ENCODE measurements at places on chromosomes 11 and 22.

DNA sequence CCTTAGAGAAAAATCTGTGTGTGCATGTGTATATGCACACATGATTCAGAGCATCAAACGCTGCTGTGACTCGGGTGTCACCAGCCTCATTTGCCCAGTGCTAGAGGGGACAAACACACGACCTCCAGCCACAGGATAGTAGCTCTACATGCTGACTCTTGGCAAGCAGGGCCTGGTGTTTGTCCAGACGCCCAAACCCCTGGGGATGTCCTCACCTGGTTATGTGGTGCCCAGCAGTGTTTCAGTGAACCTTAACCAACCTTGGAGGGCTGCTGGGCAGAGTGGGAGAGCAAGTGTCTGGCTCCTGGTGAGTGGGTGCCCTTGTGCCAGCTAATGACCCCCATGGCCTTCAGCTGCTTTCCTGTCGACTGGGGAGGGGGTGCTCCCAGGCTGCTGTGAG lies 26.7 kb downstream of the IGLL1 start:
- DNase-seq = no peak

DNA sequence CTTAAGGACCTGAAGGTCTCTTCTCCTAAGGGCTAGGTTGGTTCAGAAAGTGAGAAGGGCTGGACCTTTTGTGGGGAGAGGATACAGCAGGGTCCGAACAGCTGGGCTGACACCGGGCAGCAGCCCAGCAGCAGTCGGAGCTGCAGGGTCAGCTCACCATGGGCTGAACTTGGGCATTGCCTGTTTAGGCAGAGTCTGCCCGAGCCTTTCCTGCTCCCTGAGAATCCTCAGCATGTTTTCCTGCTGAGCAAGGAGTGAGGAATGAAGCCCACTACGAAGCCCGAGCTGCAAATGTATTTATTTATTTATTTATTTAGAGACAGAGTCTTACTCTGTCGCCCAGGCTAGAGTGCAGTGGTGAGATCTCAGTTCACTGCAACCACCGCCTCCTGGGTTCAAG lies 83.9 kb downstream of the PTPRJ start:
- no peak for DNase-seq

GRCh38 chr11:100673063-100673462 lies 14.0 kb upstream of the ARHGAP42 start:
- no peak for DNase-seq

- no peak for DNase-seq
Observed at GRCh38 chr11:109945626-109946321, 147.4 kb upstream of the ZC3H12C start.

DNA sequence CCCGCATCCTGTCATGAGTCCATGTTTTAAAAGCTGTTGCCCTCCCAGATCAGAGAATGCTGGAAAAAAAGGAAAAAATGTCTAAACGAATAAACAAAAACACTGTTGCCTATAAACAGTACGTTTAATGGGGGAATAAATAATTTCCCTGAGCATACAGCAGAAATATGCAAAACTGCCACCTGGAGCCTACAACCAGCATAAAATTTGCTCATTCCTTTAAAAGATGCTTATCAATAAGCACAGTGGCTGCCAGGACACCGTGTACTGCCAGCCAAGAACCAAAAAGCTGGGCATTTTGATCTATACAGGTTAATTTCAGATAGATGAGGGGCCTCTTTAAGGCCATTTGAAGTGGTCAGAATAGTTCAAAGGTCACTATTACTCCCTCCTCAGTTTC lies 5.7 kb upstream of the CPT1A start:
- no peak for DNase-seq

DNA sequence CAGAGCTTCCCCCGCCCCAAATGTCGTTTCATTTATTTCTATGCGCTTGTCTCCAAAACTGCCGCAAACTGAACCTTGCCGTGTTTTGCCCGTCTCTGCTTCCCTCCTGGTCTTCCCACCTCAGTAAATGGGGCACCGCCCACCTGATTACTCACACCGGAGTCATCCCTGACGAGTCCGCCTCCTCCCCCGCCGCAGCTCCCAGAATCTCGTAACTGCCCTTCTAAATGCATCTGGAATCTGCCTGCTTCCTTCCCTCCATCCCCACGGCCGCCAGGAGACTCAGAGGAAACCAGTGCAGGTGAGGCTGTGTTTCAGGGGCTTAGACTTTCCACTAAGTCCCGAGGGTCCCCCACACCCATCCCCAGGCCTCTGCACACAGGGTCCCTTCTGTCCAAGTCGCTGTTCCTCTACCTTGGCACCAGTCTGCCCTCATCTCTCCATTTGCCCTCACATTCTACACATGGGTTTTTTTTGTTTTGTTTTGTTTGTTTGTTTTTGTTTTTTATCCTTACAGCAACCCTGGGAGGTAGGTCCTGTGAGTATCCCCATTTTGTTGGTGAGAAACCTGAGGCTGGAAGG lies 62.6 kb upstream of the PHF21B start:
- no peak for DNase-seq

DNA sequence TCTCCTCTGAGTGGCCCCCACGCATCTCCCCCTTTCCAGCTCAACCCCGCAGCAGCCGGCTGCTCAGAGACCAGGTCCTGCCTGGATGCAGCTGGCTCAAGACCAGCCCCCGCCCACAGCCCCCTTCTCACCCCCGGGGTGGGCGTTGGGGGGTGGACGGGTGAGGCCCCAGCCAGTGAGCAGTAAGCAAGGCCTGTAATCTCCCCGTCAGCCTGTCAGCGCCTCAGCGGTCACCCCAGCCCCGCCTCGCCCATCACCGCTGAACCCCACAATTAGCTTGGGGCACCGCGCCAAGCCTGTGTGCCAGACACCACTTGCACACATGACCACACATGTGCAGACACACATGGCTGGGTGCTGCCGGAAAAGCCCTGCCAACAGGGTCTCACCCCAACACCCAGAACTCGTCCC lies 5.9 kb downstream of the PLXNB2 start:
- DNase-seq = no peak

- no peak for DNase-seq
Observed at GRCh38 chr11:113579292-113579940, 104.2 kb upstream of the DRD2 start.

- DNase-seq = peak; percentile 63
Observed at GRCh38 chr11:85826116-85826855, 15.3 kb upstream of the SYTL2 start.

DNA sequence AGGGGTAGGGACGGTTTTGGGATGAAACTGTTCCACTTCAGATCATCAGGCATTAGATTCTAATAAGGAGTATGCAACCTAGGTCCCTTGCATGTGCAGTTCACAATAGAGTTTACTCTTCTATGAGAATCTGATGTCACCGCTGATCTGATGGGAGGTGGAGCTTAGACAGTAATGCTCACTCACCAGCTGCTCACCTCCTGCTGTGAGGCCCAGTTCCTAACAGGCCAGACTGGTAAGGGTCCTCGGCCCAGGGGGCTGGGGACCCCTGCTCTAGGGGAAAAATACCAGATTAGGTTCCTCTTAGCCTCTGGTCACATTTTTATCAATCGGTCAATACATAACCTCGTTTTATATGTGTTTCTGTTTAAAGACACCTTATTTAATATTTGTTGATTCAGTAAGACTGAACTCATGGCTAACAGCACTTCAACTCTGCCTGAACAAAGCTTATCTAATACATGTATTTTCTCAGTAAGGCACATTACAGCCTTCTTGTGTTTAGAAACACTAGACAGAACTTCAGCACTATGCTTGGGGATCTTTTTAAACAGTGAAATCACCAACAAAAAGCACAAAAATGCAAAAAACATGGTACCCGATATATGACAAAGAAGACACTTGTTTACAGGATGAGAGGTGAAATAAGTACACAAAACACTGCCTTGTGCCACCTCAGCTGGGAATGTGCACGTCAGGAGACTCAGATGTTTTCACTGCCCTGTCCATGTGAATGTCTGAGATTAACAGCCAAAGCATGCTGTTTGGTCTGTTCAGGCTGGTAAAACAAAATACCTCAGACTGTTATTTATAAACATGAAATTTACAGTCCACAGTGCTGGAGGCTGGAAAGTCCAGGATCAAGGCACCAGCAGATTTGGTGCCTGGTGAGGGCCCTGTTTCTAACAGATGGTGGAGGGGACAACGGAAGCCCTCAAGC lies 107.5 kb downstream of the USP35 start:
- DNase-seq = no peak

DNA sequence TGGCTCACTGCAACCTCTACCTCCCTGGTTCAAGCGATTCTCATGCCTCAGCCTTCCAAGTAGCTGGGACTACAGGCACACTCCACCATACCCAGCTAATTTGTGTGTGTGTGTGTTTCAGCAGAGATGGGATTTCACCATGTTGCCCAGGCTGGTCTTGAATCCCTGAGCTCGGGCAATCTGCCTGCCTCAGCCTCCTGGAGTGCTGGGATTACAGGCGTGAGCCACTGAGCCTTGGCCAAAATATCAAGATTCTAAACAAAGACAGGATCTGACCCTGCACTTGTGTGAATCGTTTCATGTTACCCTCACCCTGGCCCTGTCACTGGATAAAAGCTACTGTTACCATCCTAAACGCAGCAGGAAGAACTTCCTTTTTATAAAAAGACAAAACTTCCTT lies 15.6 kb upstream of the THY1 start:
- DNase-seq = no peak

DNA sequence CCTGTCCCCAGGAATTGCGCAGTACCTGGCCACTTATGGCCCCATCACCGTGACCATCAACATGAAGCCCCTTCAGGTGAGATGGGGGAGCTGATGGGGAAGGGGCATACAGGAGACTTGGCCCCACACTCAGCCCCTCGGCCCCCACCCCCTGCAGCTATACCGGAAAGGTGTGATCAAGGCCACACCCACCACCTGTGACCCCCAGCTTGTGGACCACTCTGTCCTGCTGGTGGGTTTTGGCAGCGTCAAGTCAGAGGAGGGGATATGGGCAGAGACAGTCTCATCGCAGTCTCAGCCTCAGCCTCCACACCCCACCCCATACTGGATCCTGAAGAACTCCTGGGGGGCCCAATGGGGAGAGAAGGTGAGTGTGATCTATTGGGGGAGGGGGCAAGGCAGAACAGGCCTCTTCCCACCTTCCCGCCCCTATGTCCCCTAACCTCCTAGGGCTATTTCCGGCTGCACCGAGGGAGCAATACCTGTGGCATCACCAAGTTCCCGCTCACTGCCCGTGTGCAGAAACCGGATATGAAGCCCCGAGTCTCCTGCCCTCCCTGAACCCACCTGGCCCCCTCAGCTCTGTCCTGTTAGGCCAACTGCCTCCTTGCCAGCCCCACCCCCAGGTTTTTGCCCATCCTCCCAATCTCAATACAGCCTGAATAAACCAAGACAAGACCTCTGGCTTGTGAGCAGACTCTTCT lies 3.6 kb downstream of the CTSW start:
- DNase-seq = peak; percentile 27

GRCh38 chr22:32080904-32081303 lies 37.8 kb downstream of the SLC5A1 start:
- DNase-seq = no peak

DNA sequence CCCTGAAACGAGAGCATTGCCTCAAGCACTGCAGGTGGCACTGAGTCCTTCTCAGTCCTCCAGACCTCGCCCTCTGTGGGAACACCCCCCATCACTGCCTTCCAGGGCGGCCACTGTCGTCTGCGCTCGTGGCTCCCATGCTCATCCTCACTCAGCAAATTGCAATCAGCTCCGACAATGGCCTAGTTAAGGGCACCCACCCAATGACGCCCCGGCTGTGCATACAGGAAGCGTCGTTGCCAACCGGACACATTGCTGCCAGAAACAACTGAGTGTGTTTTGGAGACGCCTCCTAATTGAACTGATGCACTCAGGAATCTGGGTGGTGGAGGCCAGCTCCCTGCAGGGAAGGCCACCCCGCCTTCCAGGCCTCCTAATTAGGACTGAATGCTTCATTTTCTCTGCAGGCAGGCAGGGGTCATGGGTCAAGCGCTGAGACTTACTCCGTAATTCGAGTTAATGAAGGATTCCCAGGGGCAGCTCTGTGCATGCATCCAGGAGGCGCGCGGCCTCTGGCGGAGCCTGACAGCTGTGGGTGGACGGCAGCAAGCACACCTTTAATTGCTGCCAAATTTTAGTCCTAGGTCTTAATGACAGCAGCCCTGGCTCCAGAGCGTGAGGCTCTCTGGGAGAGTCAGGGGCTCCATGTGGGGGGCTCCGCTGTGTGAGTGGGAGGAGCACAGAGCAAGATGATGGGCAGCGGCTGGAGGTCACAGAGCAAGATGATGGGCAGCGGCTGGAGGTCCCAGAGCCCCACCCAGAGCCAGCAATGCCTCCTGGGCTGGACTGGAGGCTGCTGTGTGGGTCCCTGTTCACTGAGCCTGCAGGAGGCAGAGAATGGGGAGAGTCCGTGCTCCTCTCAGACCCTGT lies 199.0 kb downstream of the BRD1 start:
- DNase-seq = no peak

DNA sequence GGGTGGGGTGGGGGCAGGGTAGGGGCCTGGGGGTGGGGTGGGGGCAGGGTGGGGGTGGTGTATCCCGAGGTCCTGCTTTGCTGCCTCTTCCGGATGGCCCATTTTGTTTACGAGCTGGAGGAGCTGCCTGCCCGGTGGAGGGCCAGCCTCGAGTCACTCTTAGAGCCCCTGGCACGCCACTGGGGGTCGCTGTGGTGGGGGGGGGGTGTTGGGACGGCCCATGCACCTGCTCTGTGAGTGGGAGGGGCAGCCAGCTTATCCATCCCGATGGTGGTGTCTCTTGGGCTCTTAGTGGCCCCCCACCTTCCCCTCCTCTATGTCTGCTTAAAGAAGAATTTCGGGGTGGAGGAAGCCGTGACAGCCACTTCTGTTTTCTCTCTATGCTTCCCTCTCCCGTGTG lies 24.6 kb downstream of the MRGPRD start:
- peak; percentile 46 for DNase-seq

- DNase-seq = no peak
Observed at GRCh38 chr11:77883775-77884174, 62.8 kb downstream of the AAMDC start.

DNA sequence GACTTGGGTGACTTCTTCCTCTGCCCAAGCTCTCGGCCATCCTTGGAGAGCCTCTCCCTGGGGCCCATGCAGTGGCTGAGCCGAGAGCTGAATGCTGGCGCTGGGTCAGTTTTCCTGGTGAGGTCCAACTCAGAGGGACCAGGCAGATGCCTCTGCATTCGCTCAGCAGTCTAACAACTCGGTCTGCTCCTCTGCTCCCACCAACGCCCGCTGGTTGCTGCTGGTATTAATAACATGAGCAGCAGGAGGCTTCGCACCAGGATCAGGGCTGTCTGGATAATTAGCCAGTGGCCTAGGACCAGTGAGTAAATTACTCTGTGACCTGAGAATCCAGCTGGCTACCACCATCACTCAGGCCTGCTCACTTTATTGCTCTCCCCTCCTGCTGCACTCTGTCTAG lies 77.7 kb upstream of the FAM181B start:
- no peak for DNase-seq

GRCh38 chr22:28440592-28441390 lies 238.8 kb downstream of the TTC28 start:
- no peak for DNase-seq
